Upper lobe of right lung (tissue), 1 donor: ENCODE measurements at places on chromosomes 13 and 19. TPM values are rescaled to one million over a fixed set of nuclear protein-coding genes. Genes with fewer than 3 reads are reported as not detected.

The RFX1 gene
- total RNA-seq, result 17.8 TPM

The HCST gene
- total RNA-seq, result 44.0 TPM

The BRCA2 gene
- total RNA-seq, result 3.6 TPM

The CCDC169 gene
- total RNA-seq, result 0.55 TPM

The DZIP1 gene
- total RNA-seq, result 7.1 TPM

The ZNF283 gene
- total RNA-seq, result 11.7 TPM

The OR7D2 gene
- 0.52 TPM for total RNA-seq

The EDNRB gene
- total RNA-seq, result 61.7 TPM
